Suprapubic skin (tissue), 4 donors: ENCODE measurements at places on chromosomes 2 and 18. TPM values are rescaled to one million over a fixed set of nuclear protein-coding genes. Genes with fewer than 3 reads are reported as not detected.

The PLCL1 gene
- 2.4 TPM for total RNA-seq

The COA5 gene
- 42.7 TPM for total RNA-seq

DNA sequence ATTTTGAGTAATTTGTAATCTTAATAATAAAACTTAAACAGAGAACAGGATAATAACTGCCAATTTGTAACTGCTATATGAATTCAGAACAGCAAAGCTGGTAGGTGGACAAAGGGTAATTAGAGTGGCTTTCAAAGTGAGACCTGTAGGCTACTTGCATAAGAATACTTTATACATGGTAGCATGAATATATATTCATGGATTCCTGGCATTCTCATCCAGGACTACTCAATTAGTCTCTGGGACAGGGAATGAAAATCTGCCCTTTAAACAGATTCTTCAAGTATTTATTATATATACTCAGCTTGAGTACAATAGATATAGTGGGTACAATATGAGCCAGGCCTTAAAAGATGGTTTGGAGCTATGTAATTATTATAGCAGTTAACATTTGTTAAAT, 419.9 kb downstream of the PIK3C3 start:
- H3K27ac ChIP-seq = no peak overlapping the region
- no peaks in the 10 kb centered on the region for H3K27me3 ChIP-seq
- H3K36me3 ChIP-seq = no peaks in the 10 kb centered on the region
- no peak overlapping the region for H3K4me3 ChIP-seq

DNA sequence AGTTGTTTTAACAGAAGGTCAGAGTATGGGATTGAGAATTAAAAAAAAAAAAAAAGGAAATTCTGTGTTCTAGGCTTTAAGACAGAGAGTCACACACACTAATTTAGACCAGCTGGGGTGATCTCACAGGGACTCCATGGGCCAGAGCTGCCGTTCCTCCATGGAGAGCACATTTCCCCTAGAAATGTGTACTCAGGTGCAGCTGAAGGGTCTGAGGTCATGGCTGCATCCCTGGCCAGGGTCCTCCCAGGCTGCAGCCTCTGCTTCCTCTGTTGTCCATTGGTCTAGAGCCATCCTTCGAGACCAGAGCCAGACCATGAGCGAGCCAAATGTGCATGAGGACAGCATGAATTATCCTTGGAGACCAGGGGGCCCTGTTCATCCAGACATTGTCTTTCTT, 190.1 kb upstream of the TNP1 start:
- no peak overlapping the region for H3K4me3 ChIP-seq
- no peaks in the 10 kb centered on the region for H3K36me3 ChIP-seq
- peak overlapping the region; percentile 21 for H3K27ac ChIP-seq
- DNase-seq = no peak
- H3K4me1 ChIP-seq = peaks cover 12% of the 10 kb centered on the region
- no peaks in the 10 kb centered on the region for H3K27me3 ChIP-seq

DNA sequence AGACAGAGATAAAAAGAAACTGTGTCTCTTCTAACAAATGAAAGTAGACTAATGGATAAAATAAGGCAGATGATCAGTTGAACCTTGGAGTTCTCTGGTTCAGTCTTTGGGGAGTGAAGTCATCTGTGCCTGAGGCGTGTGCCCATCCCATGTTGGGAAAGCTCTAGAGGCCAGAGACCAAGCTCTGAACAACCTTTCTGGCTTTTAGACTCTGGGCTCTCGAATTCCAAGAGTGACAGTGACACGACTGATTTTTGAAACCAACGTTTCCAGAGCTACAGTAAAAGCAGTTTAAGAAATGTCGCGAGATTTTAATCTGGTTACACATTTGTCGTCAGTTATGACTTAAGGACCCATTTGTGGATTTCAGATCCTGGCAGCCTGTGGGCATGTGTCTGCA, 83.7 kb upstream of the APCDD1 start:
- no peak for DNase-seq
- H3K4me1 ChIP-seq = peaks cover 29% of the 10 kb centered on the region
- no peak overlapping the region for H3K27ac ChIP-seq
- no peak overlapping the region for H3K4me3 ChIP-seq
- no peaks in the 10 kb centered on the region for H3K36me3 ChIP-seq
